ENCODE measurements at places on chromosomes 3 and 15.

GRCh38 chr3:119206611-119207511, 33.5 kb downstream of the UPK1B start:
- no peak for DNase-seq

GRCh38 chr3:123713211-123713610, 128.4 kb upstream of the HACD2 start:
- DNase-seq: no peak

- DNase-seq: no peak
Measured at GRCh38 chr15:75648156-75649000, 666 bp downstream of the SNX33 start.

- DNase-seq: no peak
Measured at GRCh38 chr3:59935025-59935424, 885.2 kb upstream of the CFAP20DC start.

GRCh38 chr3:183158113-183158512, 4.4 kb downstream of the LAMP3 start:
- DNase-seq: no peak

- no peak for DNase-seq
Measured at GRCh38 chr15:98712845-98713584, 64.7 kb downstream of the IGF1R start.

DNA sequence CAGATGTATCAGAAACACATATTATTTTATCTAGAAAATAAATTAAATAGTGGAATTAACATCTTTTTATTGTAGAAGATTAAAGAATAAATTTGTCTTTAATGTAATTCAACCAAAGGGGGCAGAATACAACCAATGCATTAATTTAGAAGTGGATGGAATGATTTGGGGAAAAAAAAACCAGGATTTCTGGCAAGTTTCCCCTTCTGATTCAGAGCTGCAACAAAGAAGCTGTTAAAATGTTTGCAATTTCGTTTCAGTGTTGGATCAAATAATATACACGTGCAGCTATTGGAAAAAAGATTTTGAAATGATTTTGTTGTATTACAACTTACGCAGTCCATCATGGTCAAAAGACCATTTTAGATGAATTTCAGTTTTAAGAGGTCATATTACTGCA, 71.6 kb upstream of the ZNF280D start:
- no peak for DNase-seq

DNA sequence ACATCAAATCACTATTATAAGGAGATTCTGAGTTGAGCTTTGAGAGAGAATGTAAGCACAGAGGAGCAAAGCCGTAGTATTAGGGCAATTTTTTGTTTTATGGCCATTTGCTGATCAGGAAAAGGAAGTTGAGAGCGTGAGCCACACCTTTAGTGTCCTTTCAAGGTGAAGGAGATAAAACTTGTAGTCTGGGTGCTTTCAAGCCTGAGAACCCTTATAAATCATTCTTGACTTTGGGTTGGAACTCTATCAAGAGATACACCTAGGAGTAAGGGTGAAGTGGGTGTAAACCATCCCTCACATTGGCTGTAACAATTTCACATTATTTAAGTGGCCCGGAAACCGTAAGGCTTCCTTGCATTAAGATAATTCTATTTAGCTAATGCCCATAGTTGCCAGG, 122.2 kb downstream of the ATG7 start:
- DNase-seq: no peak

DNA sequence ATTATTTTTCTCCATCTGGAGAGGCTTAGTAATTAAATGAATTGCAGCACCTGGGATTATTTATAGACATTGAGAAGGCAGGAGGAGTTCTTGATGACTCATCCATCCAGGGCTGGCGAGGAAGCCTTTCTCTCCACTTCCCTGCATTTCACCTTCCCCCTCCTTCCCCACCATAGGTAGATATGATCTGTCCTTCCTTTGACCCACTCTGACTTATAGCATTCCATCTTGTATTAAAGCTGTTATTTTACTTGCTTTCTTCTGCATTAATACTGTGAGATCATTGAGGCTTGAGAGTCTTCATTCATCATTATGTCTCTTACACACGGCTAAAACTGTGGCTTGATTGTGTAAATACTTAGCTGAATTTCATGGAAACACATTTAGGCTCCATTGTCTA, 288.8 kb downstream of the FEZF2 start:
- DNase-seq: no peak

GRCh38 chr3:5197470-5198312, 10.2 kb downstream of the EDEM1 start:
- DNase-seq: no peak

DNA sequence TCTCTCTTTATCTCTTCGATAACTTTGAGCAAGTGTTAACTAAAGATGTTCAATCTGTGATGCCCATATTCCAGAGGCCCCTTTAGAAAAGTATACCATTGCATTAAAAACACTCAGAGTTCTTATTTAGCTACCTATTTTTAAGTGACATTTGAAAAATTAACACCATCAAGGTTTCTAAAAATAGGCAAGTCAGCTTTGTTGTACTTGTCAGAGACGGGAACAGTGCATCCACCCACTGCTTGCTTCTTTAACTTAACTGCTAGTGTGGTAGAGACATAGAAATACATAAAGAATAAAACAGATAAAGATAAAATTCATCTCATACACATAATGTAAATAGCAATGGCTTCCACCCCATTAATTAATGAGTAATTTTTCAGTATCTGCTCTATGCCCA, 66.0 kb downstream of the IGSF11 start:
- no peak for DNase-seq

DNA sequence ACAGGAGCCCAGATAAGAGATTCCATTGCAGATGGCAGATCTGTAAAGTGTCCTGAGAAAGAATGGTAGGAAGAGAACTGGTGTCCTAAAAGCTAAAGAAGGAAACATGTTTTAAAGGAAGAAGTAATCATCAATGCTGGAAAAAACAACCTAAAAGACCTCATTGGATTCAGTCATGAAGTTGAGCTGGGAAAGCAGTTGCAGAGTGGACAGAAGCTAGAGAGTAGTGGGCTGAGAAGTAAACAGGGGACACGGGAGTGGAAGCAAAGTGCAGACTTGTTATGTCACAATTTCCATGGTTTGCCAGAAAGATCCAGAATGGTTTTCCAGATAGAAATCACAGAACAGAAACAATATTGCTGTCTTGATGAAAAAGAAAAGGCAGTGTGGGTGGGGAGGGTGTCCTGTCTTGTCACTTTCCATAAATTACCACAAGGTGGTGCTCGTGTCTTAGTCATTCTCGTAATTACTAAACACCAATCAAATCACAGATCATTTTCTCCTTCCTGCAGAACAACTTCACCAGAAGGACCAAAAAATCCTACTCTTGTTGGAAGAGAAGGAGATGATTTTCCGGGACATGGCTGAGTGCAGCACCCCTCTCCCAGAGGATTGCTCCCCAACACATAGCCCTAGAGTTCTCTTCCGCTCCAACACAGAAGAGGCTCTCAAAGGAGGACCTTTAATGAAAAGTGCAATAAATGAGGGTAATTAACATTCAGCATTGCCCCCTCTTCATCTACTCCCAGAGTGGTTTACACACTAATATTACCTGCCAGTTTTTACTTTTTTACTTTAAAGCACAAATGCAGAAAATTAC, 64.5 kb downstream of the KLHL25 start:
- no peak for DNase-seq

- DNase-seq: peak; percentile 81
Measured at GRCh38 chr3:110881069-110881468, 190.5 kb upstream of the NECTIN3 start.

DNA sequence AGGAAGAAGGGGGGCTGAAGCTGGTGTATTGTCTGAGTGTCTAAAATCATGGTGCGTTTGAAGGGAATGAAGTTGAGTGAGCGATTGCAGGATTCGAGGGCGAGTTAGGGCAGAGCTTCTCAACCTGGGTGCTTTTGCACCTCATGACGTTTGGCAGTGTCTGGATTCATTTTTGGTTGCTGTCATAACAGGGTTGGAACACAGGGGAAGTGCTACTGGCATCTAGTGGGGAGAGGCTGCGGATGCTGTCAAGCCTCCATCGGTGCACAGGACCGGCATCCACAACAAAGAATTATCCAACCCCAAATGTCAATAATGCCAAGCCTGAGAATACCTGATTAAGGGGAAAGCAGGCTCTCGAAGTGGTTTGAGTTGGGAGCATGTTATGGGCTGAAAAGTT, 120.0 kb downstream of the SLCO3A1 start:
- DNase-seq: no peak

DNA sequence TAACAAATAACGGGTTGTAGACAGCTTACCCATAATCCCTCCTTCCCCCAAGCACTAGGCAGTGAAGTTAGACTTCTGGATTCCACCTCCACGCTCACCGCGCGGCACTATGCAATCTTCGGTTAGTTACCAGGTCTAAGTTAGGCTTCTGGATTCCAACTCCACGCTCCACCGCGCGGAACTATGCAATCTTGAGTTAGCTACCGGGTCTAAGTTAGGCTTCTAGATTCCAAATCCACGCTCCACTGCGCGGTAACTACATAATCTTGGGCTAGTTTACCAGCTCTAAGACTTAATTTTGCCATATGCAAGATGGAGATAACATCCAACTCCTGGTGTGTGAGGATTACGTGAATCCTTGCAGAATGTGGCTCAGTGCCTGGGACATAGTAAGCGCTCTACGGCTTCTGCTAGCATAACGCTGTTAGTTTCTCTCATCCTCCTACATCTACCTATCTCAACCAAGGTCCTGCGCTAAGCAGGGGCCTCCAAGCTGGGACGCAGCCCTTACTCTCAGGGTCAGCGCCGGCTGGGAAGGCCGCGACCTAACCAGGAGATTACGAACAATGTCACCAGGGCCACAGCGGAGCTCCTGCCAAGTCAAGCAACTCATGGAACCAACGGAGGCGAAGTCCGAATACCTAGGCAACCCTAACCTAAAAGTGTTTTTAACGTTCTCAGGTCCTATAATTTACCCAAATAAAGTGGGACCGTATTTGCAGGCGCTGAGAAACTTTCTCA, 497 bp upstream of the RPLP1 start:
- DNase-seq: peak; percentile 83

DNA sequence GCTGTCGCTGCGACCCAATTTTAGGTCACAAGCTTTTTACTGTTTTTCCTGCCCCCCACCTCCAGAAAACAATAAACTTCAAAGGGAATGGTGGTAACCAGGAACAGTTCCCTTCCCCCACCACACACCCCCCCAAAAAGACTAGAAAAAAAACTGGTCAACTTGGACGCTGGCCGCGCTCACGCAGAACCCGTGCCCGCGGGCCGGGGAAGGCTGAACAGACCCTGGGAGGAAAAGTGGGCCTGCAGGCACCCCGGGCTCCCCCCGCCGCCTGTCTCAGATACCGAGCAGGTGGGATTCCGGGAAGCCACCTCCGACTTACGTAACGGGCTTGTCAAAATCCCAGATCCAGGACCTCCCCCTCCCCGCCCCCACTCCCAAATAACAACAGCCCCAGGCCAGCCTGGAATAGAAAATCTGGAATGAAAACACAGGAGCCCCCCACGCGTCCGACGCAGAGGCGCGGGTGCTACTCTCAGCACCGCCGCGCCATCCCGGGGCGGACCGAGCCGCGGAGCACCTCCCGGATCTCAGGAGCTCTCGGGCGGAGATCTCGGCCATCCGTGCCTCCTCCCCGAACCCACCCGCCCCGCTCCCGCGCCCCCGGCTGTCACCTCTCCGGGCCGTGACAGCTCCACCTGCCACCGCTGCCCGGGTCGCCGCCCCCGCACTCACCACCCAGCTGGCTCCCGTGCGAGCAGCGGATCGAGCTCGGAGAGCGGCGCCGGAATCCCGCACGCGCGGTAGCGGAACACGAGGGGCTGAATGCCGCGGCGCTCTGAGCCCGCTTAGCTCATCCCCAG, 557 bp downstream of the DENND4A start:
- DNase-seq: peak; percentile 59

- no peak for DNase-seq
Measured at GRCh38 chr15:38253351-38253781, 730 bp downstream of the SPRED1 start.

DNA sequence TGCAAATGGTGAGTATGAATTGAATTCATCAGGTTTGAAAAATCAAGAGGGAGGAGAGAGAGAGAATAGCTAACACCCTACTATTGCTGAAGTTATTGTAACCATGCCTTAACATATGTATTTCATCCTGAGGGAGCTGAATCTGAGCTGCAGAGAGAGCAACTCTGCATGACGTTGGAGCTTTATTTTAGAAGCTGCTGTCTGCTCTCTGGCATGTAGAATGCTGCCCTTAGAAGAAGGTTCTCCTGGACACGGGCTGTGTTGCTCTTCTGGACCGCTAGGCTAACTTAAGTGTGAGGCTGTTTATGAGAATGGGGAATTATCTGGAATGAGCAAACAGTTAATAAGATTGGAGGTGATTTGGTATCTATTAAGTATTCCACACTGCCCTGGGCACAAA, 814.6 kb downstream of the AGBL1 start:
- DNase-seq: no peak

- DNase-seq: no peak
Measured at GRCh38 chr3:119120480-119120879, 25.5 kb upstream of the TEX55 start.

GRCh38 chr3:5136919-5137429, 14.9 kb downstream of the ARL8B start:
- DNase-seq: no peak

GRCh38 chr3:174863488-174863887, 4.4 kb downstream of the NAALADL2 start:
- peak; percentile 25 for DNase-seq

GRCh38 chr15:65292938-65293518, 2.8 kb upstream of the RNU5A-1 start:
- no peak for DNase-seq

- DNase-seq: no peak
Measured at GRCh38 chr3:17861476-17861875, 119.0 kb upstream of the TBC1D5 start.

- DNase-seq: no peak
Measured at GRCh38 chr3:115975353-115975752, 352.0 kb downstream of the GAP43 start.

GRCh38 chr3:69936266-69936665, 63.3 kb upstream of the SAMMSON start:
- no peak for DNase-seq

DNA sequence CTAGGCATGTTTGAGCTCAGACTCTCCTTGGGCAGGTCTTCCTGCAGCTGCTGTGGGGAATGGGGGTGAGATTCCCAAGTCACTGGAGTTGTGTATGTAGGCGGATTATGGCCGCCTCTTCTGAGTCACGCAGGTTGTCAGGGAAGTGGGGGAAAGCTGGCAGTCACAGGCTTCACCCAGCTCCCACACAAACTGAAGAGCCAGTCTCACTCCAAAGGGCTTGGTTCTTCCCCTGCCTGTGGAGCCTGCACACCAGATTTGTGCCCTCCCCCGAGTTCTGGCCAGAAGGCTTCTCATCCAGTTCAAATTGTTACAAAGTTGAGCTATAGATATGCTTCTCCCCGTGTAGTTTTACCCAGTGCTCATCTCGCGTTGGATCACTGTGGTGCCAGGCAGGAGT, 53.5 kb downstream of the CPNE4 start:
- DNase-seq: no peak

DNA sequence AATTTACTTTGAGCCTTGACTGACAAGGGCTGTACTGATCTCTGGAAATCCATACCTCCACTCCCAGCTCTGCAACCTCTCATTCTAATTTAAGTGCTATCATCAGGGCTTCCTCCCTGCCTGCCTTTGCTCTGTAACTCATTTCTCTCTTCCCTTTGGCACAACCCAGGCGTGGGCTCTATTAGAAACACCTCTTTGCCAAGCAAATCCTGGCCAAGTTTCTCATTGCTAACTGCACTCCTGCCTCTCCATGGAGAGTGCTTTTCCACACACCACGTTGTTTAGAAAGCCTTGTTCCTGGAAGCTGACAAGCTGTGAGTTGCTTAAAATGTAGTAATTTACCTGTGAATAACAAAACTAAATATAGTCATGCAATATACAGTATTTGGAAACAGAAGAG, 20.1 kb upstream of the FSTL1 start:
- no peak for DNase-seq
